Cerebellar nuclear complex (tissue), 1 donor: ENCODE measurements at places on chromosomes 1 and 21.

DNA sequence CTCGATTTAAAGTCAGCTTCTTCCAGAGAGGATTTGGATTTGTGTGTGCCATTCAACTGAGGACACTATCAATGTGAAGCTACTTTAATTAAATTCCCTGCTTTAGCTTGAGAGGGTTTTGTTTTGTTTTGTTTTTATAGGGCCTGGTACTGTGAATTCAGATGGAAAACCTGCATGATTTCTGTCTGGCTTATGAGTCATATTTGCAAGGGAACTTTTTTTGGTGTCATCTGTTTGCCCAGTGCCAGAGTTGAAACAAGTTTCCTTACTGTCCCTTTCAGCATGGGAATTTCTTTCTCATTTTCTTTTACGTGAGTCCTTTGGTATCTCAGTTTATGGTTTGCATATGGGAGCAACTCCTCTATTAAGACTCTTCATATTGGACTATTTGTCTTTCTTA, 194.6 kb downstream of the GREM2 start:
- no peak for DNase-seq

GRCh38 chr1:215986401-215986800, 419.3 kb downstream of the KCTD3 start:
- DNase-seq, result no peak

DNA sequence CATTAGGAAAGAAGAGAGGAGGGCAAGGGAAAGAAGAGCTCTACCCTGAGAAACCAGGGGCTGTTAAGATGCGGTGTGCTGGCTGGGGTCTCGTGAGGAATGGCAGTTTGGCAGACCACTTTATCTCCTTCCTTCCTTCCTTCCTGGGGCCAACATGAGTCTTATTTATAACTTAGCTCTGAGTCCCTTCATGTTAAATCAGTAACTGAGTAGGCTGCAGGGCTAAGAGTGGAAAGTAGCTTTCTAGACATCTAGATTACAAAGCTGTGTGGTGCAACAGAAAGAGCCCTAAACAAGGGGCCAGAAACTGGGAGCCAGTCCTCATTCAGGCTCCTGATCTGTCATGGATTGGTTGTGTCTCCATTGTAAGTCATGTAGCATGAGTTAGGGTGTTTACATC, 135.4 kb upstream of the DUSP10 start:
- no peak for DNase-seq

DNA sequence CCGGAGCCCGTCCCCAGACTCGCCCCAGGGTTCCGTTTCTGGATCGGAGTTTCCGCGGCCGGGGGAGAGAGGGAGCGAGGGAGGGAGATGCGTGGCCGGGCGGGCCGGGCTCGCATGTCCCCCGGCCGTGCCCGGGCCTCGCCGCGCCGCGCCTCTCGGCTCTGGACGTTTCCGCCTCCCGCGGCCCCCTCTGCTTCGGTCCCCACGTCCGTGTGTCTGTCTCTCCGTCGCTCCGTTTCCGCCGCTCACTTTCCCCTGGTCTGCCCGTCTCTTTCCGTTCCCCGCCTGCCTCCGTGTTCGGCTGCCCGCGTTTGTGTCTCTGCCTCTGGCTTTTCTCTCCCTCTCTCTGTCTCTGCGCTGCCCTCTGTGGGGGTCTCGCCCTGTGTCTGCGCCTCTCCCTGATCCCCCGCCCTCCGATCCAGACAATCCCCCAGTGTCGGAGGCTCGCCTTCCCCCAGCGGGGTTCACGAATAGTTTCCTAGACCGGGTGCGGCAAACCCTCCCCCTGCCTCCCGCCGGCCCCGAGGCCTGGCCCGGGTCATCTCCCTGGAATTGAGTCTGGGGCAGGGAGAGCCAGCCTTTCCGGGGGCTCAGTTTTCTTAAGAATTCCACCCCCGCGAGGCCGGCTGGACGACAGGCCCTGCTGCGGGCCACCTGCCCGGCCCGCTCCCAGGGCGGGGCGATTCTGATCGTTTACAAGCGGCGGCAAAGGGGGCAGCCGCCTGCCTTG, 735 bp downstream of the NBL1 start:
- DNase-seq, result no peak

- DNase-seq, result no peak
Observed at GRCh38 chr21:45281411-45282282, 6.0 kb downstream of the POFUT2 start.

DNA sequence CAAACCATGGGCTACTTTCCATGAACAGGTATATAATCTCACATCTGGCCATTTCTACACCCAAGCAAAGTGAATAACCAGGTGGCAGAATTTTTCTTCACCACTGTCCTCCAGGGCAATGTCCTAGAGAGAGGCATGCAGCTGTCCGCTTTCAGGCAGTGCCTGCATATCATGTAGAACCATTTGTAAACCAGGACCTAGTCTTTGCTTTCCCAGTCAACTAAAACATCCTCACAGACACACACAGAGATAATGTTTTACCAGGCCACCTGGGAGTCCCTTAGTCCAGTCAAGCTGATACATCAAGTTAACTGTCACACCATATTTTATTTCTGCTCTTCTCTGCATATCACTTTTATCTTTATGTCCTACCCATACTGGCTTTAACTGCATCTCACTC, 26.2 kb downstream of the TNFSF18 start:
- no peak for DNase-seq

GRCh38 chr1:166692346-166692745, 146.9 kb upstream of the POGK start:
- no peak for DNase-seq

- DNase-seq, result no peak
Observed at GRCh38 chr1:196896355-196896754, 8.5 kb downstream of the CFHR4 start.

DNA sequence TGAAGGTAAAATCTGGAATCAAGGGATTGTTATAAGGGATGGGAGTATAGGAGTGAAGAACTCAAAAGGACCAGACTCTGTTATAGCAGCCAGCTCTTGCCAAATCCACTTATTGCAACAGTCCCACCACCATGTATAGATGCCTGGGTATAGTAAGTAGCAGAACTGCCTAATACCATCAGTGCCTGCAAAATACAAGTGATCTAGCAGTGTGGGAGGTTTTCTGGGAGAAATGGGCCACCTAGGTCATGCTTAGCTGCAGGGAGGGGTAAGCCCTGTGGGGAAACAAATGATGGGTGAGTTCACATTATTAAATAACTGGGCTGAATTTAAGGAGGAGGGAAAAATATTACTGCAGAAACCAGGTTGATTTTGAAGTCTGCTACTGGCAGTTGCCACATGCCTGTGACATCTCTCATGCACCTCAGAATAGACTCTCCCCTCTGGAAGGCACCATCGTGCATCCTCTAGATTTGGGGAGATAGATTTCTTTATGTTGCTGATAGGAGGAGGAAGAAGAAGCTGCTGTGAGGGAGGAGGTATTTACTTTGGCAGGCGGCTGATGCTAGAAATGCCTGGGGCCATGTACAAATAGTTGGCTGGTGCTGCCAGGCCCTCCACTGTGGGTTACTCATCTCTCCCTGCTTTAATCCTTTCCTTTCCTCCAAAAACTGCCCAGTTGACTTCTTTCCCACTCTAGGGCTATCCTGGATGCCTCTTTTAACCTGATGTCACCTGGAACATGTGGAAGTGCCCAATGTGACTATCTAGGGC, 27.5 kb downstream of the HLX start:
- no peak for DNase-seq

GRCh38 chr1:15568387-15569073, 16.3 kb downstream of the AGMAT start:
- DNase-seq, result no peak

- no peak for DNase-seq
Observed at GRCh38 chr1:212635141-212635631, 26.6 kb downstream of the ATF3 start.

DNA sequence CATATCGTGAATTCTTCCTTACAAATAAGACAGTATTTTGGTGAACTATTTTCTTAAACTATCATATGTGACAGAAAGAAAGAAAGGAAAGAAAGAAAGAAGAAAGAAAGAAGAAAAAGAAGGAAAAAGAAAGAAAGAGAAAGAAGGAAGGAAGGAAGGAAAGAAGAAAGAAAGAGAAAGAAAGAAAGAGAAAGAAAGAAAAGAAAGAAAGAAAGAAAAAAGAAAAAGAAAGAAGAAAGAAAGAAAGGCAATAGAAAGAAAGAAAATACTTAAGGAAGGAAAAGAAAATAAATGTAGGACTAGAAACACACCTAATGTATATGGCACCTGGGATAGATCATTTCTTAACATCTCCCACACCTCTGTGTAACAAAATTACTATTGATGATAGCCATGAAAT, 120.4 kb downstream of the PLA2G4A start:
- DNase-seq, result no peak

DNA sequence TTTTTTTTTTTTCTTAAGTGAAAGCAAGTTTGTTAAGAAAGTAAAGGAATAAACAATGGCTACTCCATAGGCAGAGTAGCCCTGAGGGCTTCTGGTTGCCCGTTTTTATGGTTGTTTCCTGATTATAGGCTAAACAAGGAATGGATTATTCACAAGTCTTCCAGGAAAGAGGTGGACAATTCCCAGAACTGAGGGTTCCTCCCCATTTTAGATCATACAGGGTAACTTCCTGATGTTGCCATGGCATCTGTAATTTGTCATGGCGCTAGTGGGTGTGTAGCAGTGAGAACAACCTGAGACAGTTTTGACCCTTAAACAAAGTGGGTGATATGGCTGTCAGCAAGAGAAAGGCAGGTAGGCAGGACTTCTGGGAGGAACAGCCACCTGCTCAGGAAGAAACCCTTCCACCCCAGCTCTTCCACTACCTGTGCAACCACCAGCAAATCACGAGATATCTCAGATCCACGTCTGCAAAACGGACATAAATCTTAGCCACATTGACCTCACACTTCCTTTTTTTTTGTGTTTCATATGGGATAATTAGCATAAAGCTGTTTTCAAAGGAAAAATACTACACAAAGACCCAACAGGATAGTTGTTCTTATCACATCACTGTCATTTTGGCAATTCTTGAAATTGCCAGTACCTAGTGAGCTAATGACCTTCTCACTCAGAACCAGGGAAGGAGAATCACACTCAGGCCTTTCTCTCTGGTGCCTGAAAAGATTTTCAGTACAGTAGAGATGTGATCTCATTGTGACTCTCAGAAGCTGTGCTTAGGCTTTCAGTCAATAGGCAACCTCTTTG, 34.8 kb upstream of the DUSP10 start:
- DNase-seq, result no peak

DNA sequence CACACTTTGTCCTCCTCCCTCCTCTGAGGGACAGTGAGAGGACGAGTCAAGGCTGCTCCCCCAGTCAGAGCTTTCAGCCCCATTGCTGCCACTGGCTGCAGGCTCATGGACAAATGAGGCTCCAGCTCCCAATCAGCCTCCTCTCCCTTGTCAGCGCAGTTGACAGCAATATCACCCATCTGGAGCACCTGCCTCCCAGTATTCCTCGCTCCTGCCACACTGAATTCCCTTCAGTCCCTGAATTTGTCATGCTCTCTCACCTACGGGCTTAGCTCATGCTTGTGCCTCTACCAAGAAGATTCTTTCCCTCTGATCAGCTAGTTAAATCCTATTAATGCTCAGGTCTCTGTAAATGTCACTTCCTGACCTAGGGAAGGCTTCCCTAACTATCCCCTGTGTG, 54.4 kb upstream of the SYT6 start:
- no peak for DNase-seq

DNA sequence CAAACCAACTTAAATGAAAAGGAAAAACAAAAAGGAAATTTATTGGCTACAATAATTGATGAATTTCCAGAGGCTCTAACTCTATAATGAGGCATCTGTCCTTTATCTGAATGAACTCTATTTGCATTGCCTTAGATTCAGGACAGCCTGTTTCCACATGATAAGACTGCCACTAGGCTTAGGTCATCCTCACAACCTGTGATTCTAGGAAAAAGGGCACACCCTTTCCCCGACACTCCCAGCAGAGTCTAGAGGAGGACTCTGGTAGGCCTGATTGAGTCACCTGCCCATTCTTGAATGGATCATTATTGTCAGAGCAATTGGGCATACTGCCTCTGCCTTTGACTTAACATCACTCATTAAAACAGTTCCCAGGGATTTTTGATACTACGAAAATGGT, 262.8 kb downstream of the TPR start:
- DNase-seq, result no peak

DNA sequence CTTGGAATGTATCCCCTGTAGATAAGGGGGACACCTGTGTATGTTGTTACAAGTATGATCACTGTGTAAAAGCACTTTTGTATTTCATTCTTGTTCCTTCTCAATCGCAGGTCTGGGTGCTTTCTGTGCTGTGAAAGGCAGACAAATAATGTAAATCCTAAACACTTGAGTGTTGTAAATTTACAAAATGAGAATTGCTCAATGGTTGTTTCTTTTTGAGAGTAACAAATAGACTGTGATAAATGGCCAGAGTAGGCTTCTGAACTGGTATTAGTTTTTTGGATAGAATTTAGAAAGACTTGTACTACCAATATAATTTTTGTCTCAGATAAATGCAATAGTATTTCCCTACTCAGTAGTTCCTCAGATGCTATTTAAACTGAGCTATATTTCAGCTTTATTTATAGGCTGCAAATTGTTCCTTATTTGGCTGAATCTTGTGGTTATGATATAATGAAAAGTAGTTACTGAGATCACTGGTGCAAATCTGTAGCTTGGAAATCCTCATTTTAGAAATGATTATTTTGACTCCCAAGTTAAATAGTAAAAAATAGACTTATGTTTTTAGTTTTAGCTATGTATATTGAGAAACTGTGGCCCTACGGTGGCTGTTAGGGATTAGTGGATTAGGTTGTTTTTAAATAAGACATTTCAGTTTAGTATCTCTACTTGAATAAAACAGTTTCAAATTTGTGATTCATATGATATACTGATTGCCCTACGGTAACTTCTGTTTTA, 9.2 kb downstream of the BACH1 start:
- DNase-seq, result no peak

DNA sequence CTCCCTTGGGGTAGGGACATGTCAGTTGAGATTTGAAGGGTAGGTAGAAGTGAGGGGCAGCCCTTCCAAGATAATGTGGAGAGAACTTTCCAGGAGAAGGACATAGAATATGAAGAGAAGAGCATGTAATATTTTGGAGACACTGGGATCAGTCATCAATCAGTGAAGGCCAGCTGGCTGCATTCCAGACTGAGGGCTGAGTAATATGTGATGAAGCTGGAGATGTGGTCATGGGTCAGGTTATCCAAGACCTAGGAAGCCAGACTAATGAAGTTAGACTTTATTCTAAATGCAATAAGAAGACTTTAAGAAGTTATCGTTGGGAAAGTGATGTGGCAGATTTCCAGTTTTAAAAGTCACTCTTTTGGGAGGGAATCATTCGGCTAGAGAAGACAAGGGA, 262.0 kb downstream of the HMCN1 start:
- DNase-seq, result no peak

DNA sequence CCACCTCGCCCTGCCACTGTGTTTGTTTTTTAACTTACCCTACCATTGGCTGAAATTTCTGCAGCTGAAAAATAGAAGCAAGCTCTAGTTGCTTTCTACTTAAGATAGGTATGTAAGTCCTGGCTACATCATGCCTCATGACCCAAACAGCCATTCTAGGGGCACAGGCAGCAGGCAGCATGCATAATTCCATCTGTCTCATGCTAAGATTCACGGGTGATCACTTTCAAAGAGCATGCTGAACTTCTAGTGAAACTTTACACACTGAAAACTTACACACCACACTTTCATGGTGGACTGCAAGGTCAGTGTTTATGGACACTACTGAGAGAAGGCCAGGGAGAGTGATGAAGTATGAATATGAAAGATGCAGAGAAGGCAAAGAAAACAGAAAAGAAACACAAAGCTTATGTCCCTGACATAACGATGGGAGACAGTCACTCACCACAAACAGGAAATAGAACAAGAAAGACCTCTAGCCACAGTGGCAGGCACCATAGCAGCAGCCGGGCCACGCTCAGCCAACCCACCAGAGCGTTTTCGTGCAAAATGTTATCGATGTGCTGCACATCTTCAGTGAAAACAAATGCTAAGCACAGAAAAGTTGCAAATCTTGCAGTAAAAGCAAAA, 102.3 kb upstream of the TIAM1 start:
- DNase-seq, result no peak

- no peak for DNase-seq
Observed at GRCh38 chr21:39750670-39751069, 5.7 kb downstream of the IGSF5 start.
